ENCODE measurements at places on chromosomes 2 and 18.

DNA sequence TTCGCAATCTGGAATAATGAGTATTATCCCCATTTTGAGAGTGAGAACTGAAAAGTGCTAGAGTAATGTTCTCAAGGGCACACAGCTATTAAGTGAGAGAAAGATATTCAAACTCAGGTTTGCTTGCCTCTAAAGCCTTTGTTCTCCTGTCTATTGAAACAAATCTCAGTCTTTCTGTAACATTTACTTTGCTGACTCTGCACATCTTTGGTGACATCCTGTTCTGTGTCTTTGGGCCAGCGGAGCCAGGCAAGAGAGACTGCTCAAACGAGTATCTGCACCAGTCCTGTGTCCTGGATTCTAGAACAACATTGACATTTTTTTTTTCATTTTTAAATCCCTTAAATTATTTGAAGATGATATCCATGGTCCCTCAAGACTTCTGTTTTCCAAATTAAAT lies 1539.2 kb upstream of the PIK3C3 start:
- DNase-seq = no peak

DNA sequence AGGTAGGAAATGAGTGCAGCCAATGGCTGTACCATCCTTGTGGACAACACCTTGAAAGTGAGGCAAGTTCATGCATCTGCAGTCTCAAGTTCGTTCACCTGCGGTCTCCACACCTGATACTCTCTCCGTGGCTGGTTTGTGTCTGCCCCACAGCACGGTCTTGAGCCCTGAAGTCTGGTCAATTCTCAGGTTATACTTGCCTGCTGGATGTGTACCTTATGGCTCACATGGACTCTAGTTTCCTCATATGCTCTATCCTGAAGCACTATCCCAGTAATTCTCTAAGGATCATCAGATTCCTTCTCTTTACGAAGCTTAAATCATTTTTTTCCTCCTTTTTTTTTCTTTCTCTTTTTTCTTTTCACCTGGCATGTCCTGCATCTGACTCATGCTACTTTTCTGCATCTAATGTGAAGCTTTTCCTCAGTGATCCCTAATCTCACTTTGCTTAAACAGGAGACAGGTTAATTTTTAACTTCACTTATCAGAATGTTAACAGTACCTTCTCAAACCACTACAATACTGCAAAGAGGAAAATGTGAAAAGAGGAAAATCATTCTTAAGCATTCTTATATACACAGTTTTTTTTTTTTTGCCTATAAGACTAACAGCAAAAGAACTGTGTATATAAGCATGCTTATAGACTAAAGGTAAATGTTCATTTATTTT lies 511.2 kb downstream of the SOX11 start:
- no peak for DNase-seq

- DNase-seq = no peak
Observed at GRCh38 chr18:75139226-75139911, 69.6 kb downstream of the PTGR3 start.

- no peak for DNase-seq
Observed at GRCh38 chr2:58039170-58039611, 7.4 kb upstream of the VRK2 start.

- DNase-seq = no peak
Observed at GRCh38 chr2:216827073-216827720, 32.7 kb downstream of the TNP1 start.
